ENCODE measurements at places on chromosomes 2 and 18.

DNA sequence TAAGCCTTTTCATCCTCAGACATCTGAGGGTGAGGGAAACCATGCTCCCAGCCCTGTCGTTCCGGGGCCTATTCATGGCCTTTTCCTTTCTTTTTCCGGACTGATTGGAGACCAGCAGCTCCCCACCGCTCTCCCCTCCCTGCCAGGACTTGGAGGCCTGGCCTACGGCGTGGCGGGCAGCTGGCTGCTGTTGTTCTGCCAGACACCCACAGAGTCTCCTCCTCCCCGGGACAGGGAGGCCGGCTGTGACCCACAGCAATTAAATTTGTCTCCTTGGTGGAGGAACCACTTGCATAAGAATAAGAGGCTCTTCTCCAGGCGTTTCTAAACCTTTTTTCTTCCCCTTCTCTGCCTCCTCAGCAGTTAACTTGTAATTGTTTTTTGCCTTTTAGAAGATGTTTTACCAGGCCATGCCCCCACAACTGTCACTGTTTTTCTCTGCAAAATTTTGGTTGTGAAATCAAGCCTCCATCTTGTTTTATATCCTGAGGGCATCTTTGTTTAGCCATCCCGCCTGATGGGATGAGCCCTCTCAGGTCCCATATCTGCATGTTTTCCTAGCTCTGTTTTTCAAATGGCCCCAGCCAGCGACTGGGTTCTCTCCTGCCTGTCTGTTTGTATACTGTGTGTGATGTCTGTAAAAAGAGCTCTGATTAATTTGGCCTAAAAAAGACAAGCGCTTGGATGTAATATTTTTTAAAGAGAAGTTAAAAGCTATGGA, 1060.0 kb upstream of the DDX18 start:
- DNase-seq = no peak

GRCh38 chr2:36615222-36615621, 17.3 kb upstream of the FEZ2 start:
- DNase-seq = no peak

DNA sequence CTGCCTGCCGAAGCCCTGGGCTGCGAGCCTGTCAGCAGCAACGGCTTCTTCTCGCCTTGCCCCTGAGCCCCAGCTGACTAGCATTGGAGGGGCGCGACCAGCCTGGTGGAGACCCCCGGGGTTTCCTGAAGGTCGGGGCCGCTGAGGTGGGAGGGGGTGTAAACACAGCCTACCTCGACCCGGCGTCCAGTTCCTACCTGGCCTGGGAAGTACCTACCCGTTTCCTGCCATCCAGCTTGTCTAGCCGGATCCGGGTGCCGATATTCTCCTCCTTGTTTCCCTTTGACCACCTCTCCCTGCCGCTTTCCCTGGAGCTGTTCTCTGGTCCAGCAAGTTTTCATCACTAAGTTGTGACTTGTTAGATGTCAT, 511 bp downstream of the MOB4 start:
- no peak for DNase-seq

- DNase-seq = no peak
Observed at GRCh38 chr2:181042706-181043105, 62.3 kb downstream of the UBE2E3 start.

DNA sequence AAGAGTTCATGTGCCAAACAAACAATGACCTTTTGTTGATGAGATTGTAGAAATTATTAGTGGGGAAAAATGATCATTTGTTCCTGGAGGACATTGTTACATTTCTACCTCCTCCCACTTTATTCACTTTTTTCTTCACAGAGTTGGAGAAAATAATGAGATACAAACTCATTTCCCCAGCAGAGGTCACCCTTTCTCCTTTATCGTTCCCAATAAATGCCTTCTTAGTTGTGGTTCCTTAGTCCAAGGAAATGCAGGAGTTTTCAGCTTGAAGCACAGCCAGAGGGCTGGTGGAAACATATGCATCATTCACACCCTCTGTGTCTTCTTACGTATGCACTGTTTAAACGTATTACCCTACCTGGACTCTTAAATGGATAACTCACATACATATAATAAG, 108.8 kb downstream of the SLC4A3 start:
- peak; percentile 72 for DNase-seq

GRCh38 chr2:212831671-212832199, 293.1 kb upstream of the ERBB4 start:
- no peak for DNase-seq
